ENCODE measurements at places on chromosomes 3 and 15.

GRCh38 chr15:64742385-64742784, 33.0 kb downstream of the RBPMS2 start:
- DNase-seq, result no peak

DNA sequence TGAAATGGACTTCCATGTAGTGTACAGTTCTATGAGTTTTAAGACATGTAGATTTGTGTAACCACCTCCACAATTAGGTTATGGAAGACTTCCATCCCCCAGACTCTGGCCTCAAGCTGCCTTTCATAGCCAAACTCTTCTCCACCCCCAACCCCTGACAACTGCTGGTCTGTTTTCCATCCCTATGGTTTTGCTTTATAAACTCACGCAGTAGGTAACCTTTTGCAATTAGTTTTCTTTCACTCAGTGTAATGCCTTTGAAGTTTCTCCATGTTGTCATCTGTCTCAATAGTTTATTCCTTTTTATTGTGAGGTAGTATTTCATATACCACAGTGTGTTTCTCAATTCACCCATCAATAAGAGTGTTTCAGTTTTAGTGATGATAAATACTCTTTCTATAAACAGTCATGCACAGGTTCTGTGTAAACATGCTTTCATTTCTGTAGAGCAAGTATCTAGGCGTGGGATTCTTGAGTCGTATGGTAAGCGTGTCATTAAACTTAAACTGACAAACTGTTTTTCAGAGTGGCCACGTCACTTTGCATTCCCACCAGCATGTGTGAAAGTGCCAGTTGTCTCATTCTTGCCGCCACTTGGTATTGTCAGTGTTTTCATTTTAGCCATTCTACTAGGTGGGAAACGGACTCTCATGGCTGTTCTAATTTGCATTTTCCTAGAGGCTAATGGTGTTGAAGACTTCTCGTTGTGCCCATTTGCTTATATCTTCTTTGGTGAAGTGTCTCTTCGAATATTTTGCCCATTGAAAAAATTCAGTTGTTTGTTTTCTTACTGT, 47.3 kb upstream of the ALDH1A3 start:
- DNase-seq, result no peak

- no peak for DNase-seq
Measured at GRCh38 chr3:64220161-64220914, 4.9 kb downstream of the PRICKLE2 start.

GRCh38 chr3:140276703-140277102, 341.7 kb downstream of the CLSTN2 start:
- no peak for DNase-seq

- no peak for DNase-seq
Measured at GRCh38 chr3:71956716-71957115, 171.8 kb upstream of the PROK2 start.

DNA sequence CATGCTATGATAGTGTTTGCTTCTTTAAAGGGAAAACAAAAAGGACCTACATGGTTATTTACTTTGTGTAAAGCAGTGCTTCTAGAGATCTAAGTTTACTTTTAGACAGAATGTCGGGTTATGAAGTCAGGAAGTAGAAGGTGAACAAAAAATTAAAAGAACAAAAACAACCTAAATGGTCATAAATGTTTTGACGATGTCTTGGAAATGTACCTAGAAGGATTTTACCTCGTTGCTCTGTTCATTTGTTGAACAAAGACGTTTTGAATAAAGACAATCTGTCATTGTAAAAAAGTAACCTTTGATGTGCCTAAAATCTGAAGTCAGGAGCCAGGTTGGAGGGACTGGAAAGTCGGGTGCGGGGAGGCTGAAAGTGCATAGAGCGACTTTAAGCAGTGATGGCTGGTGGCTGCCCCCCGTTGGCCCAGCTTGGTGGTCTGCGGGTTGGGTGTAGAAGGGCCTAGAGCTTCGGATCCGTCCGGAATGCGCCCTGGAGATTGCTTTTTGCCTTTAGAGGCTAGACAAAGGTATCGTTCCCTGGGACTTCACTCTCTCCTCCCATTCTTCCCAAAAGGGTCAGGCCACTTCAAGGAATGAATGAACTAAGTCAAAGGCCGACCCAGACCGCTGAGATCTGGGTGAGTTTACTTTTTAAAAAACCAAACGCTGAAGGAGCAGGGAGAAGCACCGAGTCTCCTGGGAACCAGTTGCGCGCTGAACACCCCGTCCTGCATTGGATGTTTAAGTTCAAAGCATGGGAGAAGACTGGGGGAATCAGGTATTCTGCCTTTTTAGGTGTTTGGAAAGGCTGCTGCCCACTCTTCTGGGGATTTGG, 2.1 kb downstream of the SOX14 start:
- no peak for DNase-seq

GRCh38 chr15:85312929-85313331, 67.5 kb upstream of the AKAP13 start:
- no peak for DNase-seq

DNA sequence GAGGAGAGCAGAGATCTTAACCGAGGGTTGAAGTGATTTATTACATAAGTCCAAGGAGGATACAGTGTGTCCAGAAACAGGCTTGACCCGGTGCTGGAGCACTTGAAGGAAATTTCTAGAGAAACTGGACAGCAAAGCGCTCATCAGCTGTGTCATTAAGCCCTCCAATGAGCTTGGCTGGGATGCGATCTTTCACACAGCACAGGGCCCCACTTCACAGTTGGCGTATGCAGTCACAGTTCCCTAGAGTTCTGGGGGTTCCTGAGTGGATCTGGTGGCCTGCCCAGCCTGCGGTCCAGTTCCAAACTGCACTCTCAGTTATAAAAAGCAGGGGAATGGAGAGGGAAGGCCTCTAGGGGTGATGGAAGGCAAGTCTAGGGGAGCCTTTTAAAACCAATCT, 13.6 kb downstream of the ST8SIA2 start:
- DNase-seq, result no peak

DNA sequence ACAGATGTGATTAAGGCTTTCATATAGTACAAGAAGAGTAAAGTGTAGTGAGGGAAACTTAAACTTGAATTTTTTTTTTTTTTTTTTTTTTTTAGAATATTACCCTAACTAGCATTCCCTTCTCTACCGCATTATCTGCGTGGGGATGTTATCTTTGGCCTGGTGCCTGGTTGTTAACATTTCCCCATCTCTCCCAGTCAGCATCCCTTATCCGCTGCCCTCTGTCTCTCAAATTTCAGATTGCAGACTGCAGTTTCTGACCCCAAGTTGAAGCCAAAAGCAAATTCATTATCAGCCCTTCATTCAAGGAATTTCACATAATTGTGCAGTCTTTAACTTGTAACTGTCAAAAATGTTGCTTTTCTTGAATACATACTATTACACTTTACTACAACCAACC, 353.0 kb downstream of the PLOD2 start:
- DNase-seq, result no peak

Data from RWPE1 (cell line).